NCI-H69 (cell line): ENCODE measurements at places on chromosomes 13 and 19.

DNA sequence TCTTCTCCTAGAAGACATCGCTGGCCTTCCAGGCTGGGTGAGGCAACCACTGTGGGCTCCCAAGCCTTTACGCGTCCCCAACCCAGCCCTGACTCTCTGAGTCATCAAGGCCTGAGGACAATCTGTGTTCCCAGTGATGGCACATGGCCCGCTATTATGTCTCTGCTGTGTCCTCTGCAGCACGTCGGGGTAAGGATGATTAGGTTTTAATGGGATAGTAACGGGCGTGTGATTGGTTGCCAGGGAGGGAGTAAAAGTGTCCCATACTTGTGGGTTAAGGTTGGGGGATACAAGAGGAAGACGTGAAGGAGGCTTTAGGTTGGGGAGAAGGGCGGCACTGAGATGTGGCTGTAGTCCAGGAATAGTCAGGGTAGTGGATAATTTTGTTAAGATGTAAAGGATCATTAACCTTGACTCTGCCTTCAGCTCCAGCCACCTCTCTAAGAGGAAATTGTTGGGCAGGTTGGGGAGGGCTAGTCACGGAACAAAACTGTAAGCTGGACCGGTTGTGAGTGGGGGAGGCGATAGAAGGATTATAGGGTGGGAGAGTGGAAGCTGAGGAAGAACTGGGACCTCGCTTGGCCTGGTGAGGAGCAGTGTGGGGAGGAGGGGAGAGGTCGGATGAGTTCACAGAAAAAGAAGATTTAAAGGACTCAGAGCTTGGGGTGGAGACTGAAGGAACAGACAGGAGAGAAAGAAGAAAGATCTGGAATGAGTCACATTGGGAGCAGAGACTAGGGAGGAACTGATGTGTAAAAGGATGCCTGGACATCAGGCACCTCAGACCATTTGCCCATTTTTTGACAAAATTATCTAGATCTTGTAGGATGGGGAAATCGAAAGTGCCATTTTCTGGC lies 27.9 kb upstream of the IGFL1 start:
- no peak for DNase-seq

DNA sequence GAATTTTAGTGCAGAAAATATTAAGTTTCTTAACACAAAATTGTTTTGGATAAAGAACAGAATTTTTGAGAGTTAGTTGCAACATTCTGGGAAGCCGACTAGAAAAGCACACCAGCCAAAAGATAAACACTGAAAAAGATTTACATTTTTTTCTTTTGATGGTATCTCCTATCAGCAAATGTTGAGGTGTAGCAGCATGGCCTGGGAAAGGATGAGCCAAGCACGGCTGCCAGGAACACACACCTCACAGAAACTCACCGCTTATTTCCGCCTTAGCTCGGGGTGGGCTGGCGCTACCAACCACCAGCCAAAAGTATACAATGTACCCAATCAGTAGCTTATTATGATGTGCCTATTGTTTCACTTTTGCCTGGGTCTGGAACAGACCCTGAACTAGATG lies 134.7 kb downstream of the MIPEP start:
- DNase-seq: no peak

DNA sequence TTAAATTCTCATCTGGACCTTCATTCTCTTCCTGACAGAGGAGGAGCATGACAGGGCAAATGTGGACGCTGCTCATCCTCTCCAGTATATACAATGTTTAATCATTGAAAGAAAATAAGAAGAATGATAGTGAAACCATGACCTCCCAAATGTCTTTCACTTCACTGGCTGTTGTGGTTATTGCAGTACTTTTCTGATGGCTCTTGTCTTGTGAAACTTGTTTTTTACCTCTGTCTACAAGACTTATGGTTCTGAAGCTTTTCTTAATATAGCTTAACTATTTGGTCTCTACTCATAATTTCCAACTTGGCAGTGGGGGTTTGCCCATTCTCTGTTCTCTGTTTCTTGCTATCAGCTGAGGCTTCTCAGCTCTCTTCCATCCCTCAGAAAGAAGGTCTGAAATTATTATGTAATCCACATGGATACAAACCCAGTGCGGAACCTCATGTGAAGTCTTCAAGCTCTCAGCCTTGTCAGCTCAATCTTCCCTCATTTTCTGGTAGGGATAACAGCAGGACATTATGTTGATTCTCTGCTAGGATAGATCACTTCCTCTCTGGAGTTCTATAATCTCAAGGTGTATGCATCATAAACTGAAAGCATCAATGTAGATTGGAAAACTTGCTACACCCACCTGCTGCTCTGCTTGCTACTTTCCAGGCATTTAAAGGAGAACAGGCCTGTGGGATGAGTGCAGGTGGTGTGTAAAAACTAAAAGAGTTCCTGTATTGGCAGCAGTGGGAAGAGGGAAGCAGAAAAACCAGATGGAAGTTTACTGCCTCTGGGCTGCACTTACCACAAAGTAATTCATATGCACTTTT lies 250.3 kb upstream of the HTR2A start:
- DNase-seq: no peak

DNA sequence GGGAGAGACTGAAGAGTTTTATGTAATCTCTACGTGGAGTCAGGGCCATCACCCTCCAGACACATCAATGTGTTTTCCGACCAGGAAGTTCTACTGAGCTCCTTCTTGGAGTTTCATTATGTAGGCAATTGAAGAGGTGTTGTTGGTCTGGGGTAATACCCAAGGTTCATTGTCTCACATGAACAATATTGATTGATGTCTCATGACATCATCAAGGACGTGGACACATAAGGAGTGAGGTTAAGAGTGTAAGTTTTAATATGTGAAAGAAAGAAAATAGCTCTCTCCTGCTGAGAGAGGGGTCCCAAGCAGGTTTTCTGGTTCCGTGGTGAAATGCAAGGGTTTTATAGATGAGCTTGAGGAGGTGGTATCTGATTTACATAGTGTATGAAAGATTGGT lies 280.7 kb upstream of the MIR17HG start:
- DNase-seq: no peak

GRCh38 chr13:41017159-41017558 lies 2.0 kb downstream of the ELF1 start:
- DNase-seq: peak; percentile 60

GRCh38 chr13:74145249-74145975 lies 11.2 kb upstream of the KLF12 start:
- DNase-seq: peak; percentile 30

DNA sequence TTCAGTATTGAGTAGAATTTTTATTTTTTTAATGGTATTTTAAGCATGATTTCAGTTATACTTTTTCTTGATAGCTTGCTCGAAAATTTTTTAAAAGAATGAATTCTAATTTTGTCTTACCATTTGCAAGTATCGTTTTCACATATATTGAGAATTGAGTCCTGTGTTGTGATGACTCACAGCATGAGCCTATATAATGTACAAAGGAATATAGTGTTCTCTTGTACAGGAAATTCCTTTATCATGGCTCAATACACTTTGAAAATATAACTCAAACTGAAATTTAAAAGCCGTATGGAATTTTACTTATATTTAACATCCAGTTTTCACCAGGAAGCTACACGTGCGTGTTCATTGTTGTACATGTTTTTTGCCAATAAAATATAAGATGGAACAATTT lies 161.1 kb upstream of the TMTC4 start:
- DNase-seq: no peak

DNA sequence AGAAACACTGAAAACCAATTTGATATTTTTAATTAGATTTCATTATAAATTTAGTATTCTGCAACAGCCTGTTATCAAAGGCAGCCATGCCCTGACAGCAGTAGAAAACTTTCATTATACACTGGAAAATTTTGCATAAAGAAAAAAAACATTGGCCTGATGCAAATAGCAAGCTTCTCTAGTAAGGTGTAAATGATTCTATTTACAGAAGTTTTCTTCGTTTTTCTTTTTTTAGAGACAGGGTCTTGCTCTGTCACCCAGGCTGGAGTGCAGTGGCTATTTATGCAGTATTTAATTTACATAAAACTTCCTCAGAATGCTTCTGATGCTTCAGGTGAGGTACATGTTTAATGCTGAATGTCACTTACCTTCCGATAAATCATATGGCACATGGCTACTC lies 67.0 kb downstream of the ABCC4 start:
- DNase-seq: no peak

DNA sequence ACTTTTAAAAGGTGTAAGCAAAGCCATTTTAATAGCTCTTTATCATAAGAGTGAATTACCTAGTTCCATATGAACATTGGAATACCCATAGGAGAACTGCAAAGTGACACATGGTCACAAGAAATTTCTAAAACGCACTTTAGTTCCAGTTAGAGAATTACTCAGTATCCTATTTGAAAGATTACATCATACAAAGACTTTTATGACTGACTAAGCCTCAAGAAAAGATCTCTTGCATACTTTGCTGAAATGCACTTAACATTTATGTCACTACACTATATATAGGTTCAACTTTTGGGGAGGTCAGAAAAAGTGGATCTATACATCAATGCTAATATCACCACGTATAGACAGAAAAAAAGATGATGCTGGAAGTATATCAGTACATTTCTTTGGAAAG lies 7.1 kb downstream of the PCDH9 start:
- DNase-seq: peak; percentile 54

DNA sequence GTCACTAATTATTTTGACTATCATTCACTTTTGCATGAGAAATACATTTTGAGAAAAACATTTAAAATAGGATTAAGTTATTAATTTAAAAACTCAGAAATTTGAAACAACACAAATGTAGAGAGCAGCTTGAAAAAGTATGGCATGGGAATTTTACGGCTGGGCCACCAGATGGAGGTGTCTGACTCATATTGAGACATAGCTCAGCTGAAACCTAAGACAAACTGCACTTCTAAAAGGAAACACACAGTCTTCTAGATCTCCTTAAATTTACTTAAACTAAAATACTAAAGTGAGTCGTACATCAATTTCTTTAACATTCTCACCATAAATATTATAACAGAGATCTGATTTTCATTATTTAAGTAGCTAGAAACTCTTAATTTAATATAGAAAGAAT lies 41.9 kb upstream of the POSTN start:
- DNase-seq: peak; percentile 49

DNA sequence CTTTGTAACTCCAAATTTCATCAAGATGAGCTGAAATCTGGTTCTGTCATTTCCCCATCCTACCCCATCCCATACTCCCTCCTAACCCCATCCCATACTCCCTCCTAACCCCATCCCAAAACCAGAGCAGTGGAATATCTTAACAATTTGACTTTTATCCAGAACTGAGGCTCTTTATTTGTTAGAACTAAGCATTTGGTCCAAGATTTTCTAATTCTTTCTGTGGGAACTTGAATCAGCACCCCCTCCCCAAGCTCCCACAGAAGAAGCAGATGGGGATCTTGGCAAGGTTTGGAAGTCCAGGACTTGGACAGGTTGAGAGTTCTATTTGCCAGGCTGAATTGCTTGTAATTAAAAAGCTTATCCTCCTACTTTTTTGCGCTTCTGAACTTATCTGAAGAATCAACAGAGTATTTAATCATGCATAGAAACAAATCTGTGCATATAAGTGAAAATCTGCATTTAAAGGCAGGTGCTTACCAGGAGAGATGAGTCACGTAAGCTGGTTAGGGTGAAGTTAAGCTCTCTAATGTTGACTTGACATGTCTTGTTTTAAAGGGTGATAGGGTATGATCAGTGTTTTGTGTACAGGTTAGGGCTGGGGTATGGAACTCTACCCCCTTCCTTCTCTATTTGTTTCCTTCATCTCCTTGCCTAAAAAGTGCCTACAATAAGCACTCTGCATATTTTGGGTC lies 111.1 kb downstream of the COG6 start:
- DNase-seq: peak; percentile 30

GRCh38 chr19:48738557-48739403 lies 1.6 kb downstream of the RASIP1 start:
- peak; percentile 98 for DNase-seq

DNA sequence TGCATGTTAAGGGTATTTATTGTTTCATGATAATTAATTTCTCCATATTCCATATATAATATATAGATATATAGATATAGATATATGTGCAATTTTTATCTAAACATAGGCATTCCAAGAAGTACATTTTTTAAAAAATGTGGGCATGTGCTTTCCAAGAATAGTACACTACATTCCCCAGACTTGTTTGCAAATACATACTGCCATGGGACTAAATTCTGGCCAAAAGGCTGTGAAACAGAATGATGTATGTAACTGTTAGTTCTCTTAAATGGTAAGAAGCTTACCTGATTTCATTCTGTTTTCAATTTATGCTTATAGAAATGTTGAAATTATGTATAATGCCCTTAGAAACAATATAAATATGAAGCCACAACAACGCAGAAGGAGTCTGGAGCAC lies 503.2 kb upstream of the SPRY2 start:
- DNase-seq: no peak

DNA sequence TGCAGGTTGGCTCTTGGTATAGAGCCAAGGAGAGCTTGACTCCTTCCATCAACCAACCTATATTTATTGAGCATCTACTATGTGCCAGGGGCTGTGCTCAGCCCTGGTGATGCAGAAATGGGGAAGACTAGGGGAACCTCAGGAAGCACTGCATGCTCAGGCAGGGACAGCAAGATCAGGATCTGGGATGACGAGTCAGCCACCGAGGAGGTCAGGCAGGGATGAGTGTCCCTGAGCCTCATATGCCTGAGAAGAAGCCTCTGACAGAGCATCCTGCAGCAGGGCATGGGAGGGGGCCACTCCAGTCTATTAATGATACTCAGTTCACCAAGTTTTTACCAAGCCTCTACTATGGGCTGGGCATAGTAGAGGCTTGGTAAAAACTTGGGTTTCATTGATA lies 158.1 kb downstream of the KATNAL1 start:
- no peak for DNase-seq

GRCh38 chr19:18023622-18024251 lies 15.8 kb downstream of the ARRDC2 start:
- DNase-seq: peak; percentile 87
